Stimulated activated naive CD8-positive, alpha-beta T cell treated with anti-CD3 and anti-CD28 coated beads, Interleukin-15, Interleukin-2, amounts not matched to agents 100 U/mL and 50 U/mL, for 24 hours (primary cell): ENCODE measurements at places on chromosomes 4 and X.
A peak's percentile ranks its signal among the peaks of the same experiment; 100 is the strongest.

- DNase-seq: no peak
These were observed 20.9 kb downstream of the RGS12 start for GRCh38 chr4:3313556-3314228.

DNA sequence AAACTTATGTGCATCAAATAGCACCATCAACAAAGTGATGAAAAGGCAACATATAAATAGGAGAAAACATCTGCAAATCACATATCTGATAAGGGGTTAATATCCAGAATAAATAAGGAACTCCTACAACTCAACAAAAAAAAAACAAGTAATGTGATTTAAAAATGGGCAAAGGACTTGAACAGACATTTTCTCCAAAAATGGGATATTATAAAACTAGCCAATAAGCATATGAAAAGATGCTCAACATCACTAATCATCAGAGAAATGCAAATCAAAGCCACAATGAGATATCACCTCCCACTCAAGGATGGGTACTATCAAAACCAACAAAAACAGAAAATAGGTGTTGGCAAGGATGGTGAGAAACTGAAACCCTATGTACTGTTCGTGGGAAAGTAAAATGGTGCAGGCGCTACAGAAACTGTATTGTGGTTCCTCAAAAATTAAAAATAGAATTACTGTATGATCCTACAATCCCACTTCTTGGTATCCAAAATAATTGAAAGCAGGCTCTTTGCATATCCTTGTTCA, 2.4 kb downstream of the DNAJB14 start:
- DNase-seq: no peak

DNA sequence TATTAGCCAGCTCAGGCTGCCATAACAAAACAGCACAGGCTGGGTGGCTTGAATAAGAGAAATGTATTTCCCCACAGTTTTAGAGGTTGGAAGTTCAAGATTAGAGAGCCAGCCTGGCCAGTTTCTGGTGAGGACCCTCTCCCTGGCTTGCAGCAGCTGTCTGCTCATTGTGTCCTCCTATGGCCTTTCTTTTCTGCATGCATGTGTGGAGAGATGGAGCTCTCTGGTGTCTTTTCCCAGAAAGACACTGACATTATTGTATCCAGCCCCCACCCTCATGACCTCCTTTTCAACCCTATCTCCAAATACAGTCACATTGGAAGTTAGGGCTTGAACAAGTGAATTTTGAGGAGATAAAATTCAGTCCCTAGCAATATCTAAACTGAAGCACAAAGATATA, 263.8 kb upstream of the PABPC4L start:
- DNase-seq: no peak

GRCh38 chr4:121978172-121978516, 26.3 kb upstream of the TRPC3 start:
- DNase-seq: no peak

DNA sequence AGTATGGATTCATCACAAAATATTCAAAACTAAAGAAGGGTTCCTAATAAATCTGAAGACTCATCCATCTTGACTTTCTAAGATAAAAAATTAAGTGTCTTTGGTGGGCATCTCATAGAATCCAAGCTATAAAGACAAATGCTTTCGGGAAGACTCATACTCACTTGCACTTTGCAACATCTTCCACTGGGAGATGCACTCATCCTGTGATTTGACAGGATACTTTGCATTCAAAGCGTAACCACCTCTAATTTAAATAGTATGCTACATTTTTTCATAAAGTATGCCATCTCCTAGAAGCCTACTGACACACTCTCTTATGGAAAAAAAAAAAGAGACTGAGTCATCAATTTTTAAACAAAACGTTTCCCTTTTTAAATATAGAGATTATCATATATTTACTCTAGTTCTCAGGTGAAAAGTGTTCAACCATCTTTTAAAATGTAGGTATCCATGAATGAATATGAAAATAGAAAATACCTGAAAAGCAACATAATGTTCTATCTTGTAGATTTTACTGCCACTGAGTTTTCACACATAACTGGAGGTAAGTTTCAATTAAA, 119.6 kb downstream of the KLHL13 start:
- no peak for DNase-seq

DNA sequence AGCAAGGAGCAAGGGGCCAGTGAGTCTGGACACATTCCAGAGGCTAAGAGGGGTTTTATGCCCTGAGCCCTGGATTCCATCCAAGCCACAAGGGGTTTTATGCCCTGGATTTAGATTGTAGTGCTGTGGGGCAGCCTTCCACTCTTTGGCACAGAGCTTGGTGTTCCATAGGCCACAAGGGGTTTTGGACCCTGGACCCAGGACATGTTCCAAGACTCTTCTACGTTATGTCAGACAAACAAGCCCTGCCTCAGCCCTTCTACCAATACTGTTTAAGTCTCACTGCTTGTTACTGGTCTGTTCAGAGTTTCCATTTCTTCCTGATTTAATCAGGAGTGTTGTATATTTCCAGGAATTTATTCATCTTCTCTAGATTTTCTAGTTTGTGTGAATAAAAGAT, 12.8 kb upstream of the SCARB2 start:
- DNase-seq: no peak

DNA sequence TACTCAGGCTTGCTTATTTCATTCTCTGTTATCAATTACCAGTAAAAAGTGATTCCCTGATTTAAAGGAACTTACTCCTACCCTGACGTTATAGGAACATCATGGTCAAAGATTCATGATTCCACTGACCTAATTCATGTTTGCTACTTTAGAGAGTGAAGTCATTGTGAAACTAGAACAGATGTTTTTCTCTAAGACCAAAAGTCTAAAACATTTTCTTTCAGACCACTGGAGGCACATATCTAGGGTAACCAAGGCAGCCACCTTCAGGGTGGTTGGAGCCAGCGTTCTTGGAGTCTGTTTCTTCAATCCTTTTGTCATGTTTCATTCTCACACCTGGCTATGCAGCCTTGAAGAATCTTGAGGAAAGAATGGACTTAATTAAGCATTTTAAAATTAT, 77.8 kb downstream of the GALNTL6 start:
- no peak for DNase-seq

DNA sequence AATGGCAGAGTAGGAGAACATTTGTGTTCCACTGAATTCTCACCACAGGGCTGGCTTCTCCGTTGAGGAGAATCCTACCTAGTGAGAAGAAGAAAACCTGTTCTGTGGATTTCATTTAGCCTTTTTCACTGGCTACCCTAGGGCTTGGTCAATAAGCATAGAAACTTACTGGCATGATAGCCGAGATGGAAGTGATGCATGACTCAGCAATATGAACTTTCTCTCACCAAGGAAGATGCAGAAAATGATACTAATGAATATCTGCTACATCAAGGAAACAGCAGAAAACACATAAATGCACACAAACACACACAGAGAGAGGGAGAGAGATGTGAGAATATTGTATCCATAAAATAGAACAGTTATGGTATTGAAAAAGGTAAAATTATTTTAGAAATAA, 216.3 kb downstream of the HHIP start:
- DNase-seq: no peak

DNA sequence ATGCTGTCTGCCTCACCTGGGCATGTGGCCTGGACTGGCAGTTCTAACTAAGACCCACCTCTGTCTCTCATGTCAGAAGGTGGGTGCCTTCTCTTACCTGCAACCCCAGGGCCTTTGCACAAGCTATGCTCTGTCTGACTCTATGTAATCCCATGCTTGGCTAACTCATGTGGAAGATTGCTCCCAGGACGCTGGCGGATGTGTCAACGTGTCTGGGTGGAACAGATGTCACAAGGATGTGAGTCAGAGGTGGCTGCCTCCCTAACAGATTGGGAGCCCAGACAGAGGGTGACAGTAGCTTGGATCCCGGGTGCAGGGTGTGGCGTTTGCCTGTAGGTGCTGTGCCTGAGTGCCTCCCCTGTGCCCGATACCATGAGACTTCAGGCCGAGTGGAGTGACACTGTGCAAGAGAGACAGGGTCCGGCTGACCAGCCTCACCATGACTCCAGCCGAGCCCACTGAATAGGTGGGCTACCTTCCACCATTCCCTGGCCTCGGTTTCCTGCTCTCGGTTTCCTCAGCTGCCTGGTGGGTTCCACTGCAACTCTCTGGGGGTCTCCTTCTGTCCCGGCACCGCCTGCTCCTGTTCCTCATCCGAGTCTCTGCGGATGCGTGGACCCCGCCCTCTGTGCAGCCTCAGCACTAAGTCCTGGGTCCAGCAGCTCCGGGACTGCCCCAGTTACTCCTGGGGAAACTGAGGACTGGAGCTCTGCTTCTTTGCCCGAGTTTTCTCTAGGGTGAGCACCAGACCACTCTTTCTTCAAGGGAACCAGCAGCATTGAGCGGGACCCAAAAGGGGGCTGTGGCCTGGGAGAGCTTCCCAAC, 11.0 kb downstream of the SH3BP2 start:
- DNase-seq: peak; percentile 7

- DNase-seq: no peak
These were observed 1056.7 kb downstream of the PCDH19 start for GRCh38 chrX:99353412-99353811.

DNA sequence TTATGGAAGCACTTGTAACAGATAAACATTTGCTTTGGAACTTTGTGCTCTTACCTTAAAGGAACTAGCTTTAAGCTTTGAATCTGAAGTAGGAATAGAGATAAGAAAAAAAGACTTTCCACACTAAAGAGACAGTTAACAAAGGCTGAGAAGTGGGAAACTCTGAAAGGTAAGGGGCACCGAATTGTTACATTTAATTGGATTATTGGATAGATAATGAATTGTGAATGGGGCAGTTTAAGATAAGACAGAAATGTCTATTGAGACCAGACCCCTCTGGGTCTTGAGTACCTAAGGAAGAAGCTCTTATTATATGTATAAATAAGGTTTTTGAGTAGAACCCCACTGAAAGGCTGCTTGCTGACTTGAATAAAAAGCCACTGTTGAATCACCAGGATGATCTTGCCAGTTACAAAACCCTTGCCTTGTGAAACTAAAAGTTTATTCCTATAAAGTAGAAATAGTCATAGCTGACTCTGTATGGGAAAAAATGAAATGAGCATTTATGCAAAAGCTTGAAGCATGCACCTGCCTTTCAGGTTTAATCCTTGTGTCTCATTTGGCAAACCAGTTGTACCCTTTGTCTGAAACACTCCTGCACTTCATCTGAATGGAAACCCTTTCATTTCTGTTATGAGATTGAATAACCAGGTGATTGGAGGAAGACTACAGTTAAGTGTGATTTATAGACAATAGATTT, 423.2 kb downstream of the RPA4 start:
- DNase-seq: no peak

GRCh38 chrX:45557387-45557786, 356.7 kb upstream of the DIPK2B start:
- DNase-seq: no peak
